ENCODE measurements at places on chromosomes 13 and 19.

- no peak for DNase-seq
Measured at GRCh38 chr13:40352802-40353562, 313.5 kb downstream of the FOXO1 start.

GRCh38 chr19:44985445-44985844 is 15.8 kb upstream of the RELB start:
- DNase-seq: no peak

- no peak for DNase-seq
Measured at GRCh38 chr13:104683789-104684188, 1617.6 kb upstream of the SLC10A2 start.

GRCh38 chr19:47339196-47339880 is 7.4 kb downstream of the C5AR2 start:
- no peak for DNase-seq

Data from memory B cell (primary cell).